Fibroblast of the aortic adventitia (primary cell): ENCODE measurements at places on chromosomes 5 and 9.
A peak's percentile ranks its signal among the peaks of the same experiment; 100 is the strongest.

DNA sequence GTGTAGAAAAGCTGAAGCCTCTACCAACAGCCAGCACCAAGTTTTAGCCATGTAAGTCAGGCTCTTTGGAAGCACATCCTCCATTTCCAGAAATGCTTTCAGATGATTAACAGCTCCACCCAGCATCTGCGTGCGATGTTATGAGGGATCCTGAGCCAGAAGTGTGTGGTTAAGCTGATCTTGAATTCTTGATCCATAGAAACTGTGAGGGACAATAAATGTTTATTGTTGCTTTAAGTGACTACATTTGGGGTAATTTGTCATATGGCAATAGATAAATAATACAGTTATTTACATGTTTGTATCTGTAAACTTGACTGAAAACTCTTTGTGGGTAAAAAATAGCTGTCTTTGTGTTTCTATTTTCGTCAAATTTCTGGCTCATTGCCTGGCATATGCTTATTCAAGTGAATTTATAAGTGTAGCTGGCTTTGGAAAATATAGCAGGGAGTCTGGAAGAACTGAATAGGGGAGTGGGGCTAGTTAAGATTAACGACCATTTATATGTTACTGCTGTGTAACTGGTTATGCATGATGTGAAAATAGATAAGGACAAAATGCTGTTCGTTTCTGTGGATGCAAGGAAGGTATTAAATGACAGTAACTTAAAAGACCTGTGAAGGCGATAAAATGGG lies 234.1 kb downstream of the LRRC70 start:
- no peak for DNase-seq

DNA sequence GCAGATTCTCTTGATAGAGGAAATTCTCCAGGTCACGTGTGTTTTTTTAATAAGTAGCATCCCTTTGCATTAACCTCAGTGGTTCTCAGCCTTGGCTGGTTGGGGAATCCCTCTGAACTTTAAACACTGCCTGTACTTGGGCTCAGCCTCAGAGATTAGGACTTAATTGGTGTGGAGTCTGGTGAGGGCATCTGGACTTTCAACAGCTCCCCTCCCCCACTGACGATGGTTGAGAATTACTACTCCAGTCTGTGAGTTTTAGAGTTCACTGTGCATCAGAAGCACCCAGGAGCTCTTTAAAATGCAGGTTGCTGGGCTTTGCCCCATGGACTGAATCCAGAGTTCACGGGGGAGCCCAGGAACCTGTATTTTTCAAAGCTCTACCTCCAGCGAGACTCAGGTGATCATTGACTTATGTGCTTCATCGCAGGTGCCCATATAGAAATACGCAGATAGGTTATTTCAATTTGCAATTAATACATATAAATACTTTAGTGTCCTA lies 71.4 kb downstream of the DAPK1 start:
- no peak for DNase-seq

DNA sequence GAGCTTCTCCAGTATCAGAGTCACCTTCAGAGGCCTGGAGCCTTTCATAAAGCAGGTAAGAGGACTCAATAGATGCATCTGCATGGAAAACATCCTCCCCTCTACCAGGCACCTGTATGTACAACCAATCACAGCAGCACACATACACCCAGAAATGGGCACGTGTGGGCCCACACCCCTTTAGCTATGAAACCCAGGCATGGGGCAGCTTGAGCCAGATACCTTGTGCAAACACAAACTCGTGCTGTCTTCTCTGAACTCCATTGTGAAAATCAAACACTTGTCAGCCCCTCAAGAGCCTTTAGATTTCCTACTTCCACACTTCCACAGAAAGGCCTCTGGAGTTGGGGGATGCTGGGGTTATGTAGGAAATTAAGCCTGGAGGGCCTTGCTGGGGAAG lies 1.1 kb upstream of the CSF2 start:
- no peak for DNase-seq

DNA sequence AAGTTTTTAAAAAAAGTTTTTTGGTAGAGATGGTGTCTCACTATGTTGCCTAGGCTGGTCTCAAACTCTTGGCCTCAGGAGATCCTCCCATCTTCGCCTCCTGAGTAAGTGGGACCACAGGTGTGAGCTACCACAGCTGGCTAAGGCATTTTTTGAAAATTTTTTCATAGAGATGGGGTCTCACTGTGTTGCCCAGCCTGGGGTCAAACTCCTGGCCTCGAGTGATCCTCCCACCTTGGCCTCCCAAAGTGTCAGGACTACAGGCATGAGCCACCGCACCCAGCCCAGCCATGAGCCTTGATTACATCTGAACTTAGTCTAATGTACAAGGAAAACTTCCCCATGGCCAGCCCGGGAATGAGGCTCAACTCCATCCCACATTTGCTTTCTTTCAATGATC lies 77.5 kb upstream of the PCA3 start:
- DNase-seq: no peak

- DNase-seq: peak; percentile 71
These were observed 207.3 kb downstream of the ARHGAP26 start for GRCh38 chr5:142977363-142978051.

DNA sequence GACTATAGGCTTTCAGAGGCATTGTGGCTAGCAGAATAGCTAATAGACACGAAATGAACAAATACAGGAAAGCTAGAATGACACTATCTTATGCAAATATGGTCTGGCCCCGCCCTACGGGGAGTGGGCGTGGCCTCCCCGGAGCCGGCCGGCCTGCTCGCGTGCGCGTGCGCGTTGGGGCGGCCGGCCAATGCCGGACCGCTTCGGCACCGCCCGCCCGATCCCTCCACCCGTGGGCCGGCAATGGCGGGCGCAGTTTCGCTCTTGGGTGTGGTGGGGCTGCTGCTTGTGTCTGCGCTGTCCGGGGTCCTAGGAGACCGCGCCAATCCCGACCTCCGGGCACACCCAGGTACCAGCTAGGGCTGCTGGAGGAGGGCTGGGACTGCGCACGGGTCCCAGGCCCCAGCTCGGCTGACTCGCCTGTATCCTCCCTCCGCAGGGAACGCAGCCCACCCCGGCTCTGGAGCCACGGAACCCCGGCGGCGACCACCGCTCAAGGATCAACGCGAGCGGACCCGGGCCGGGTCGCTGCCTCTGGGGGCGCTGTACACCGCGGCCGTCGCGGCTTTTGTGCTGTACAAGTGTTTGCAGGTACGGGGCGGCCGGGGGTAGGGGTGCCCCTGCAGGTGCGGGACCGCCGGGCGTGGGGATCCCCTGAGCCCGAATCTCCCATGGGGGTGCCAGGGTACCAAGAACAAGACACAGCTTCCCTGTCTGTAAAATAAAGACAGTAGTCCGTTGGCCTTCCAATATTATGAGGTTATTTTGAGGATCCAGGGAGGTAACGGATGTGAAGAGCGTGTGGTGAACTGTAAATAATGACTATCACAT lies at the start of gene CCDC107:
Gene CCDC107, plus strand, starts transcription at position 156 of the 831 bp plus-strand sequence. Its CDS starts 88 bp downstream, at position 244.
- peak; percentile 86 for DNase-seq

DNA sequence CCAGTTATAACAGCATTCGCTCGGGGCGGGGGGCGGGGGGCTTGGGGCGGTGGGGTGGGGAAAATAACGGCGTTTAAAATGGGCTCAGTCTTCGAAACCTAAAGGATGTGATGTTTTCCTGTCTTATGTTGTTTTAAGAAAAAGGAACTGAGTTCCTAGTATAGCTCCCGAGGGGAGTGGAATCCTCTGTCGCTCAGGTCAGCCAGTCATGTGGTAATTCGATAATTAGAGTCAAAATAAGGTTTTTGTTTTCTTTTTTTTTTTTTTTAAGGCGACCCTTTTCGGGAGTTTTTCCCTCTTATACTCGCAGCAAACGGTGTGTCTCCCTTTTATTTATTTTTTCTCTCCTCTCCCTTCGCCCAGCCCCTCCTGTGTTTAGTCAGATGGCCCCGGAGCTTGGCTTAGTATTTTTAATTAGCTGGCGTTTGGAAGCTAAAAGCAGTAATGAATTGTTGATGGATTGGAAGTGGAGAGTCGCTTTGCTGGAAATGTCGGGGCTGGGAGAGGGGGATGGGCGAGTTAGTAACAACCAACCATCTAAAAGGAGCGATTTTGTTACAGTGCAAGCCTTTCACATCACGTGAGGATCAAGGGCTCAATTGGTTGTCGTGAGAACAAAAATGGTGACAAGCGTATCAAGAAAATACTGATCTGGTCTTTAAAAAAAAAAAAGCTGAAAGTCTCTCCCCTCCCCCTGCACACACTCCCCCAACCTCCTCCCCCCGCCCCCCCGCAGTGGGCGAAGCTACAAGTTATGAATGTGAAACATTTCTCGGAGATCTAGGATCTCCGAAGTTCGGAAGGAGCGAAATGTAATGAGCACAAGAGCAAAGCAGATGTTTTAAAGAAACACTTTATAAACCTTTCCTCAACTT lies 714 bp upstream of the ZNF608 start:
- peak; percentile 95 for DNase-seq

DNA sequence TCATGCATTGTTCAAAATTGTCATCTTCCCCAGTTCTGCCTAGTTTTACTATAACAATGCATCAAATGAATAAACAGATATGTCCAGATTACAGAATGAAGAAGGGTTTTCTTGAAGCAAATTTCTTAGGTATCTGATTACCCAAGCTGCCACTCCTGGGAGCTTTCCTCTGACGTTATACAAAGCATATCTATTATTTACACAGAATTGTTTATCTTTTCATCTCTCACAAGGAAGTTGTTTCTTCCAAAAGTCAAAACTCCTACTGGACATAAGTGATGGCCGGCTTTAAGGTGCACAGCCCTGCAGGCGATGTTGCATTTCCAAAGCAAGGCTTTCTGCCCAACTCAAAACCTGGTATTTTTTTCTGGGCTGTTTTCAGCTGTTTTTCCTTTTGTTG lies 73.4 kb upstream of the ANKH start:
- no peak for DNase-seq

GRCh38 chr5:90547072-90547536 lies 11.5 kb upstream of the ADGRV1 start:
- no peak for DNase-seq

DNA sequence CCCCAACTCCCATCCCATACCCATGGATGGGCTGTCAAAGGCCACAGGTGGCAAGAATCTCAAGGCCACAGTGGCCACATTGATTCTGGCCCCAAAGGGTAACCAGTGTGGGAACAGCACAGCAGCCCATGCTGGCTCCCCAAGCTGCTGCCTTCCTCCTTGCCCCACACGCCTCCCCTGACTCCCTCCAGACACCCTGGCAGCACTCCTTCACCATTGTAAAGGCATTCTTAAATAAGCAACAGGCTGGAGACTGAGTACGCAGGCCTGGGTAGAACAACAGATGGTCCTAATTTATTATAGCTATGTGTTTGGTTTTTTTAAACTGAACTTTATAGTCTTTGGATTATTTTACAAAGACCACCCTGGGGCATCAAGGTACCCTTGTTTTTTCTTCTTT lies 158.8 kb downstream of the TSSK1B start:
- peak; percentile 57 for DNase-seq
